ENCODE measurements at places on chromosomes 4 and X.

DNA sequence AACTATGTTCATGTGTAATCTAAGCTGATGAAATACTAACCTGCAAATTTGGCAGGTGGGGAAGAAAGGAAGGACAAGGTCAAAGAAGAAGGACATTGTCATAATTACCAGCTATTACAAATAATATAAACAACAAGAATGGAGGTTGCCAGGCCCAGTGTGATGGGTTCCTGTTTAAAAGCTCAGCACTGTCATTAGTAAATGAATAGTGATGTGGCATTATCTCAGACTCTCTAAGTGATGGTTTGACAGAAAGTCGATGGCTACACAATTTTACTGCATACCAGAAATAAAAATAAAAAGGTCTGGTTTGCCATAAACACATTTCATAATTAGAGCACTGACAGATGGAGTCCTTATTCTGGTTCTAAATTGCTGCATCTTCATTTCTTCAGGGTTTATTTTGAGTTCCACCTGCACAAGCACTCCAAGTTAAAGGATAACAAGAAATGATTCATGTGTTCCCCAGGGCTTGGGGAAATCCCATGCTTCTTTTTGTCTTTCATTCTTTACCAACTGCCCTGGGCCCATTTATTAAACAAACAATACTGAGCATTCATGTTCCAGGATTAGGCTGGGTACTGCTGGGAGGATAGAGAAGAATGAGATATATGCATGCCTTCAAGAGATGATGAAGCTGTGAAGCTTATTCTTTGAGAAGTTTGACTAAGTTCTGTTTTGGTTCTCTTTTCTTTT is 367.8 kb upstream of the RASGEF1B start:
- no peak for DNase-seq

DNA sequence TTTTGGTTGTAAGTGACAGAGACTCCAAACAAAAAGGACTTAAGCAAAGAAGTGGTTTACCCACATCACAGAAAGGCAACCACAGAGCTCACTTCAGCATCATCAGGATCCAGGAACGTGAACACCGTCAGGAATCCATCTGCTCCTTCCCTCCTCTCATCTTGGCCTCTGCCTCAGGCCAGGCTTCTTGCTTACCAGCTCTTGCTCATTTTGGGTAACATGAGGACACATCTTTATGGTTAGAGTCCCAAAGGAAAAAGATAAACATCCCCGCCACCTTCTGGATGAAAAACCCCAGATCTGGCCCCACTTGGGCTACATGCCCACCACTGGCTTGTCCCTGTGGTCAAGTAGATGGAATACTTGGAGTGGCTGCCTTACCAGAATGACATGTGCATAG is 176.8 kb upstream of the RPL34 start:
- no peak for DNase-seq

DNA sequence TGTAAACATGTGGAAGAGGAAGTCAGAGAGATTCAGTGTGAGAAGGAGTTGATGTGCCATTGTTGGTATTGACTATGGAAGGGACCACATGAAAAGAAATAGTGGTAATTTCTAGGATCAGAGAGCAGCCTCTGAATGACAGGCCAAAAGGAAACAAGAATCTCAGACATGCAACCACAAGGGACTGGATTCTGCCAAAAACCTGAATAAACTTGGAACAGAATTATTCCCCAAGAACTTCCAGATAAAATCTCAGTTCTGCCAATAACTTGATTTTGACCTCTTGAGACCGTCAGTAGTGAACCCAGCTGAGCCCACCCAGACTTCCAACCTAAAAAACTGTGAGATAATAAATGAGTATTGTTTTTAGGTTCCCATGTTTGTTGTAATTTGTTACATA is 653.6 kb upstream of the NR3C2 start:
- no peak for DNase-seq

GRCh38 chr4:139167774-139168444 is 9.1 kb downstream of the ELF2 start:
- no peak for DNase-seq

DNA sequence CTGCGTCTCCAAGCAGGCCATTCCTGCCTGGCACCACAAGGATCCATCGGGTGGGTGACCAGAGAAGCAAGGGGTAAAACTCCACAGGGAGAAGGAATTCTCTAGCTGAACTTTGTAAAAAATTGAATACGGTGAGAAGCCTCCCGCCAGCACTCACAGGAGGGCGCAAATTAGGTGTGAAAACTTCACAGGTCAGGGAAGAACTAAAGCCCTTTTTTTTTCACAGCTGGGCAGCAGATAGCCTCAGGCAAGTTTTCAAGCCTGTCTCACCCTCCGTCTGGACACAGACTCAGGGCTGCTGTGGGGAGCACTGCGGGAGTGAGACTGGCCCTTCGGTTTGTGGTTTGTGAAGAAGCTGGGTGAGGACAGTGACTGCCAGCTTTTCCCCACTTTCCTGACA is 224.1 kb upstream of the FGF16 start:
- DNase-seq, result no peak

DNA sequence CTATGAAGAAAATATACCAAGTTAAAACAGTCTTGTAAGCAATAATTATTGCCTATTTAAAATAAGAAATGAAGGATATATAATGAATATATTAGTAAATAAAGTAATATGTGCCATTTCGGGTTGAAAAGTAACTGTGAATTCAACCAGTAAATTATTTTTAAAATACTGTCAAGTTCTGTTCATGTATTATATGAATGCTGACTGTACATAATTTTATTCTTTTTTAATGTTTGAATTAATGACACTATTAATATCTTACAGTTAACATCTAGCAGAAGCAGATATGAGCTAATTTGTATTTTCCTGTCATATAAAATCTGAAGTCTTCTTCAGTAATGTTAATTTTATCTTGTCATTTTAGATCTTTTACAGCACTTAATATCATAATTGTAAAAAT is 632.9 kb downstream of the CCSER1 start:
- no peak for DNase-seq

GRCh38 chr4:25406081-25406692 is 29.1 kb downstream of the ANAPC4 start:
- no peak for DNase-seq

All from activated naive CD4-positive, alpha-beta T cell treated with anti-CD3 and anti-CD28 coated beads, Interleukin-2, amount 50 U/mL, for 16 hours (primary cell).